ENCODE measurements at places on chromosomes 2 and 18.
A peak's percentile ranks its signal among the peaks of the same experiment; 100 is the strongest.

DNA sequence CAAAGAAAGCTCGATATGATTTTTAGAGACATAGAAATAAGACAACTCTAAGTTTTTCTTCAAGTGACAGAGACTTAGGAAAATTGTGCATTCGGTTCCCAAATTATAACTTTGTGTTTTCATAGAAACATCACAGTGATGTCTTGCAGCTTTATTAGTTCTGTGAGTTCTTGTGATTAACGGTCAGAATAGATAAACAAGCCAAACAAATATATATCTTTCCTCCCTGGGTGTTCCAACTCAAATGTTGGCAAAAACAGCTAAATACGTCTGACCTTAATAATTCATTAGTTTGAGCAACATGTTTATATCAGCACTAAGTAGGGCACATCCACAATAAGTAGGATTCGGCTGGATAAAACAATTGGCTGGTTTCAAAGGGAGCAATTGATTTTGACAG, 47.6 kb downstream of the DTNA start:
- ATAC-seq, result no peak

GRCh38 chr2:191728750-191729624, 51.1 kb downstream of the NABP1 start:
- ATAC-seq, result no peak

- no peak for ATAC-seq
These were observed 54.0 kb upstream of the LINC00305 start for GRCh38 chr18:64202863-64203262.

DNA sequence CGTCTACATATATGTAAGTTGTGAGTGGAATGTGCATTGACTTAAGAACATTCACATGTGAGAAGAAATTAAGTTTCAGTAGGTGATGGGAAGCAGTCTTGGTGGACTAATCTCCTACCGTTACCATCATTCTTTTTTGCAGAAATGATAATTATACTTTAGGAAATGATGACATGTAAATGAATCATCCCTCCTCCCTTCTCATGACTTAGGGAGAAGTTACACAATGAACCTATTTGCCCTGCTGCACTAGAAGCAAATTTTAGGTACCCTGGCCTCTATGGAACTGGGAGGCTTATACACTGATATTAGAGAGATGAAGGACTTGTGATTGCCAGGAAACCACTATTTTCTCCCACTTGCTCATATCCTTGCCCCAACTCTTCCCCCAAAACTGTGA, 214.2 kb downstream of the CALCRL start:
- ATAC-seq, result no peak

DNA sequence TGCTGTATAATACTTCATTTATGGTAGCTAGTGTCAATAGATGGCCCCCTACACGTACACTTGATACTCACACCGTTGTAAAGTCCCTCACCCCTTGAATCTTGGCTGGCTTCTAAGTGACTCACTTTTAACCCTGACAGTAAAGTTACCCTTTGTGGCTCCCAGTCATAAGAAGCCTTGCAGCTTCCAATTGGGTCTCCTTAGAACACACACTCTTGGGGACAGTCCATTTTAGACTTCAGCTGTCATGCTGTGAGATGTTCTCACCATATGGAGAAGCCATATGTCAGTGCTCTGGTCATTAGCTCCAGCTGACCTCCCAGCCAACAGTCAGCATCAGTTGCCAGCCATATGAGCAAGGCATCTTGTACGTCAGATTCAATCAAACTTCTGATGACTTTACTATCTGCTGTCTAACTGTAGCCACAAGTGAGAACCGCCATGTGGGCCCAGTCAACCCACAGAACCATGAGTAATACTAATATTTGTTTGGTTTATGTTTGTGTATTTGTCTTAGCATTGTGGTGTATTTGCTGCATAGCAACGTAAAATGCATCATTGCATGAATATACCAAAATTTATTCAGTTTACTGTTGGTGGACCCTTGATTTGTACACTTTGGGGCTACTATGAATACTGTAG, 68.3 kb downstream of the PTPN4 start:
- ATAC-seq, result peak; percentile 93

DNA sequence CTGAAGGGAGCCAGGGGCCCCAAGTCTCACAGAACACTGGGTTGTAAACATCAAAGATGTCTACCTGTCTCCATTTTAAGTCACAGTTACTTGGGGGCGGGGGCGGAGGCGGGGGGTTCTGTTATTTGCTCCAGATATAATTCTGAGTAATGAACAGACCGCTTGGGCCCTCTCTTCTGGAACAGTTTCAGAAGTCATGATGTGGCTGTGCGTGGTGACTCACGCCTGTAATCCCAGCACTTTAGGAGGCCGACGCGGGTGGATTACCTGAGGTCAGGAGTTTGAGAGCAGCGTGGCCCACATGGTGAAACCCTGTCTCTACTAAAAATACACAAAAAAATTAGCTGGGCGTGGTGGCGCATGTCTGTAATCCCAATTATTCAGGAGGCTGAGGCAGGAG, 157.9 kb upstream of the APCDD1 start:
- no peak for ATAC-seq

DNA sequence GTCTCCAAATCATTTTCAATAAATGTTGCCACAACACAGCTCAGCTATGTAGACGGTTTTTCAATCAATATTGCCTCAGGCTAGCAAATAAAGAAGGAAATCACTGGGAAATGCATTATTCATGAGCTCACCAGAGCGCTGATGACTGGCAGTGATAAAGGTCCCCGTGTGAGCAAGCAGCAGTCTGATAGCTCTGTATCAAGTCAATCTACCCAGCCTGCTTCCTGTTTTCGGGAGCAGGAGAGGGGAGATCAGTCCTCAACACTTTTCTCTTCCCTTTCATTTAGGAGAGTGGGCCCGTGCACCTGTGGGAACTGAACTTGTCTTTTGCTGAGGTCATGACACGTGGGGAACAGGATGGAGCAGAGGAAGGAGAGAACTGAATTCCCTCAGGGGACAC, 253.9 kb upstream of the SIX2 start:
- no peak for ATAC-seq

DNA sequence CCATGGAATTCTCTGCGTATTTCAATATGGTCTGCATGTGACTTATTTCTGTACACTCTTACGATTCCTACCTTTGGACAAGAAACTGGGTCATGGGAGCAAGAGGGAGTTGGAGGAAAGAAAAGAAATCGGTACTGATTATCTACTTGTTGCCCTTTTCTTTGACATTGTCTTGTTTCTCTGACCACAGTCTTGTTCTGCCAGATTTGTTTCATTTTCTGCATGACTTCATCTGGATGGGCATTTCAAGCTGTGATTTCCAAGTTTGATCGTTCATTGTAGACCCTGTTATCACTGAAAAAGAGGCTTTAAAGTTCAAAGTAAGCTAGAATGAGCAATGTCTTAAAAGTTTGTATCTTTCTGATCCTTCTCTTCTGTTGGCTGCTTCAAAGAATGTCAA, 2186.3 kb upstream of the CELF4 start:
- no peak for ATAC-seq

DNA sequence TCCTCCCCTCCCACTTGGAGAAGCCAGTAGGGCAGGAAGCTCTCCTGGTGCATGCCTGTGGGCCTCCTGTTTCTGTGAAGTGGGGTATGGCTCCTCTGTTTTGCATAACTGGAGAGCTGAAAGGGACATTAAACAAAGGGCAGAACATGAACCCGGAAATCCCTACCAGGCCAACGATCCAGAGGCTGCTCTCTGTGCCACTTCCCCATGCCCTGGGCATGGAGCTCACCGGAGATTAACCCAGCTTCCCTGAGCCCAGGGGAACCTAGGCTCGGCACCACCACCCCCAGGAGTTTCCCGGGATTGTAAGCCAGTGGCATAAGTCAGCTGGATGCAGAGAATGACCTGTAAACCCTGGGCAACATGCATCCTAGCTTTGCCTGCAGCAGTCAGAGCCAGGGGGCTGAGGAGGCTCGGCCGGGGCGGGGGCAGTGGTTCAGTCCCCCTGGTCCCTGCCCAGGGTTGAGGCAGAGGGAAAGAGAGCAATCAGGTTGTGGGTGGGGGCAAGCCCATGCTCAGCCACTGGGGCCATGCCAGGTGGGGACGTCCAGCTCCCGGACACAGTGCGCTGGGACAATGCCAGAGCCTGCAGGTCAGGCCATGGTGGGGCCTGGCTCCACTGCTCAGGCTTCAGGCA, 49.5 kb downstream of the TIMM21 start:
- no peak for ATAC-seq

- ATAC-seq, result no peak
These were observed 60.9 kb upstream of the SALL3 start for GRCh38 chr18:78918707-78919106.

DNA sequence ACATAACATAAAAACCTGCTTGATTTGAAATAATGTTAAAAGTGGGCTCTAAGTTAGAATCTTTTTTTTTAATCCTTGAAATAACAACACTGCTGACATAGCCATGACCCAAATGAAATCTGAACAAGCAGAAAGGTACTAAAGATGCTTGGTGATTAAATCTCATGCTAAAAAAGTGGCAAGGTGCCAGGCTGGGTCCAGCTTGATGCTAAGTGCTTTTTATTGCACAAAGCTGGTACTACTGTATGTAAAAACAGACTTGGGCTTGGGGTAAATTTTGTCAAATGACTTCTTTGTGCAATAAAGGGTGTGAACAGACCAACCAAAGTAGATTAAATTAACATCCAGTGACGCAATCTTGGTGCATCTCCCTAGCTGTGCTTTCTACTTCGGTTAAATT, 13.4 kb downstream of the BCL11A start:
- no peak for ATAC-seq

DNA sequence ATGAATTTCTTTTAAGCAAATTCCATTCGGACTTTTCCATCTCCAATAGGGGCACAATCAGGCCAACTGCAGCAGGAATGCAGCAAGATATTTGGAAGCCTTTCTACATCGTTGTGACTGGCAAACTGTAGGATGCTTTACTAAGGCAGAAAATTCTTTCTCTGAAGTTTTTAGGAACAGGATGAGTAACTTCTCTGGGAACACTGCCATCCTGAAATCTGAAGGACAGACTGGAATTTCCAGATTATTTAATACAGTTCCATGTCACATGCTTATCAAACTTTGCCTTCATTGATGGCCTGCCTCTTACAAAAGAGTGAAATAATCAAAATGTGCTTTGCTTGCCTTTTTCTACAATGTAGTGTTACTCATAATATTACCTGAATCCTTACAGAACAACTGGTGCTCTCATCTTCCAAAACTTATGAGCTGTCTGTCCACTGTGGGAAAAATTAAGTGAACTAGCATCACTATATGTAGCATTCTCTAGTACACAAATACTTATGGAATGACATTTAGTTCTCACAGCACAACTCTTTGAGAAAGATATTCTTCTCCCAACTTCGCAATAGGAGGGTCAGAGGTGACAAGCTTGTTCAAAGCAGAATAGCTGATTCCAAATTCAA, 32.0 kb upstream of the MAP2 start:
- ATAC-seq, result no peak

GRCh38 chr18:70256184-70256583, 32.7 kb upstream of the SOCS6 start:
- no peak for ATAC-seq

- peak; percentile 13 for ATAC-seq
These were observed 600 bp downstream of the KATNAL2 start for GRCh38 chr18:46917803-46918600.

DNA sequence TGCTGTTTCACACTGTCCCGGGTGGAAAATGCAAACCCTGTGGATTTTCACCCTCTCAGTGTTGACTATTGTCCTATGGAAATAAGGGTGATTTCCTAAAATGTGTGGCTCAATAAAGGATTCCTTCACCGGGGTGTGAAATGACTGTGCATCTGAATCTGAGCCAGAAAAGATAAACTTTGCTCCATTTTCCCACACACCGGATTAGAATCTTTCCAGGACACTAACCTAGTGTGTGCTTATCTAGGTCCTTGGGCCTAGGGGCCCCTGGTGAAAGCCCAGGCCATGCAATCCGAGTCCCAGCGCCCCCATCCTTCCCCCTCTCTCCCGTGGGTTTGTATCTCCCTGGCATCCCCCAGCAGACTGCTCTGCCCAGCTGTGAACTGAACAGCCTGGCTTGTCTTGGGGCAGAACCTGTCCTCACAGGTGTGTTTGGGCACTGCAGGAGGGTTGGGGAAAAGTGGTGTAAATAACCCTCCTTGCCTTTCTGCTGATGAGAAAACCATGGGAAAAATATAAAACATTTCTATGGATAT, 17.3 kb downstream of the KLHL29 start:
- no peak for ATAC-seq

DNA sequence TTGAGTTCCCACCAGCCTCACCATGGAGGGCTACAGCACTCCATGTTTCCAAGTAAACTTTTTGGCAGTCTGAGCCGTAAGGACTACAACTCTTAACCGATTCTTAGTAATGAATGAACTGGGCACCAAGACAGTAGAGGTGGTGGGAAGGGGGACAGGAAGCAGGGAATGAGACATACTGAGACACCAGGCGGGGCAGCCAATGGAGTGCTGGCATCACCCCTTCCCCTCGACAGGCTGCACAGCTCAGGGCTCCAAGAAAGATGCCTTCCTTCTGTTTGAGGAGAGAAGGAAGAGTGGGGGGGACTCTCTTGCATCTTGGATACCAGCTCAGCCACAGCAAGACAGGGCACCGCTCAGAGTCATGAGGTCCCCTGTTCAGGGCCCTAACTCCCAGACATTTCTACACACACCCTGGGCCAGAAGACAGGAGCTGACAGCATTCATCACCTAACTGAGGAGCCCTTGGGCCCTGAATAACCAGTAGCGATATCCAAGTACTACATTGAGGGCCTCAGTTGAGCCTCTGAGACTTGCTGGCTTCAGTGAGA, 45.2 kb downstream of the USP34 start:
- ATAC-seq, result peak; percentile 19

DNA sequence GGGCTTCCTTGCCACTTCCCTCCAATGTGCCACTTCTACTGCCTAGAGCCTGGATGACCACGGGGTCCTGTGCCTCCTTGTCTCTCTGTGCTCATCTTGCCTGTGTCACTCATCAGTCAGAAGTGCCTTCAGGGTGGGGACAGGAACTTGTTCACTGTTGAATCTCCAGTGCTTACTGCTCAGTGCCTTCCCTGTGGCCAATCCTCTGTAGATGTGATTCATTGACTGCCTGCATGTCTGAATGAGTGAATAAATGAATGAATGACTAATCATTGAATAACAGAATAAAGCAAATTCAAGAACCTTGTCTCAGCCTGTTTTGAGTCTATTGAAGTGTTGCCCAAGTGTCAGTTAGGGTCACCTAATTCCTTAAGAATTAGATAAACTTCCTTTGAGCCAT, 42.3 kb upstream of the FAM136A start:
- peak; percentile 70 for ATAC-seq

- no peak for ATAC-seq
These were observed 222.4 kb upstream of the APCDD1 start for GRCh38 chr18:10232062-10232461.

DNA sequence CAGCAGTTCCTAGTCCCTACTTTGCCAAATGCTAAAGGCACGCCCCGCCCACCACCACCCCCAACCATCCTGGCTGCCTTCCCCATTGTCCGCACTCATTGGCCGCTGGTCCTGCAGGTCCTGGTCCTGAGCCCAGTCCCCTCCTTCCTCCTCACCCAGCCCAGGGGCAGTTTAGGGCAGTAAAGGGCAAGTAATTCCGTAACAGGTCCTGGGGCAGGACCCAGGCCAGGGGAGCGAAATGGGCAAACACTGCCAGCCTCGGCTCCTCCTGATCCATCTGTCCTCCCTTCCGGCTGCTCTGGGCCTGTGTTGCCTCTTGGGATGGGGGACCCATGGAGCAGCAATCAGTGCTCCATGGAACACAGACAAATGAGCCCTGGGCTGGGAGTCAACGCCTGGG, 6.1 kb downstream of the ADCY3 start:
- ATAC-seq, result no peak

Measured in activated T-helper 17 cell treated with anti-CD3 and anti-CD28 coated beads, Interleukin-2, amount 50 U/mL, for 72 hours (primary cell).